ENCODE measurements at places on chromosomes 16 and 17. TPM values are rescaled to one million over a fixed set of nuclear protein-coding genes. Genes with fewer than 3 reads are reported as not detected.

The HIGD1B gene
- not detected for total RNA-seq

The SLC16A11 gene
- total RNA-seq: not detected

The FDXR gene
- 64.0 TPM for total RNA-seq

The GNG13 gene
- total RNA-seq: not detected

The FBXL16 gene
- 9.5 TPM for total RNA-seq

The SMIM36 gene
- not detected for total RNA-seq

The CETP gene
- not detected for total RNA-seq

The B3GNT9 gene
- total RNA-seq: 9.8 TPM

The SMIM22 gene
- total RNA-seq: not detected

The GRAPL gene
- not detected for total RNA-seq

The MEIOB gene
- total RNA-seq: 1.3 TPM

The GRIN2C gene
- total RNA-seq: 0.24 TPM

The SALL1 gene
- total RNA-seq: 0.35 TPM

The ABCC12 gene
- total RNA-seq: 0.05 TPM

The E4F1 gene
- 28.6 TPM for total RNA-seq

The IGFALS gene
- total RNA-seq: 0.06 TPM

Measured in A549 treated with Mapracorat at 1 μM for 4 hours (cell line).